Urinary bladder (tissue), 4 donors: ENCODE measurements at places on chromosomes 6 and 20.

GRCh38 chr6:56003616-56004015 lies 128.2 kb upstream of the BMP5 start:
- no peak for DNase-seq

DNA sequence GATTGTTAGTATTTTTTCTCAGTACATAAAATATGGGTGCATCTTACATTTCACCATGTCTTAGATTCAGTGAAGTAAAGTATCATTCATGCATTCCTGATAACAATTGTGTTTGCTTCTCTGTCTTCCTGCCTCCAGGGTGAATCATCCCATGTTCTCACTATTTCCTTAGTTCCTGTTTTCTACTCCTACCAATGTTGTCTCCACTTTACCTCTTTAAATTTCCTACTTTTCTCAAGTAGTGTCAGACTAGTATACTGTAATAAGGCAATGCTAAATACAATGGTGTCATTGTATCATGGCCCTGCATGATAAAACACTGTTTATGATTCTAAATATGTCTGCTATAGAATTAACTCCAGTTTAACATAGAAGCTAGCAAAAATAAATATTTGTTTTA lies 37.4 kb upstream of the GABRR1 start:
- DNase-seq = no peak

GRCh38 chr6:110898111-110898510 lies 23.5 kb downstream of the AMD1 start:
- no peak for DNase-seq

- DNase-seq = no peak
Observed at GRCh38 chr20:6355754-6356451, 233.1 kb upstream of the FERMT1 start.

DNA sequence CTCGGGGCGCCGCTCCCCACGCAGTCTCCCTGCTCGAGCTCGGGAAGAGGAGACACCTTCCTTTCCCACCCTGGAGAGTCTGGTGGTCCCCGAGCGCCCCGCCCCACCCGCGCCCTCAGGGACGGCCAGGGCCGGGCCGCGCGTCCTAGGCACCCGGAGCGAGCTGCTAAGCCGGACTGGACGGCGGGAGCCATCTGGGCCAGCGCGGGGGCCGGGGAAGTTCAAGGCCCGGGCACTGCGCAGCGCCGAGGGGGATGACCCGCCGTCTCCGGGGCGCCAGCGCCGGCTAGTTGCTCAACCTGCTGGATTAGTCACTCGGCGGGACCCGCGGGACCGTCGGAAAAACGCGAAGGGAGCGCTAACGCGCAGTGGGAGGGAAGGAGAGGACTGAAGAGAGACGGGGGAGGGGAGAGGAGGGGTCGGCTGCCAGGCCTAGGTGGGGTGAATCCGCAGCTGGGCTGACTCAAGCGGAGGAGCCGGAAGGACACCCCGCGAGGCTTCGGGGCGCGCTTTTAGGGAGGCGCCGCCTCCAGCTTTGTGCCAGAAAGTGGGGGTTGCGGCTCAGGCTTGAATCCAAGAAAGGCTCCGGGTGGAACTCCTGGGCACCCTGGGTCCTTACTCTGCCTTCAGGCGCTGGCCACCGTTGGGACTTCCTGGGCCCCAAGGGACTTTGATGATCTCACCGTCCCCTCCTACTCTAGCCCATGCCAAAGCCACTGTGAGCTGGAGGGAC lies 75.7 kb upstream of the FOXP4 start:
- no peak for DNase-seq
